Kidney (tissue), 22 donors: ENCODE measurements at places on chromosomes 5 and 9. TPM values are rescaled to one million over a fixed set of nuclear protein-coding genes. Genes with fewer than 3 reads are reported as not detected.

FGFR4 gene
- 72.6 TPM for total RNA-seq

GRCh38 chr9:89149726-89150125 is 28.9 kb downstream of the SHC3 start:
- no peak overlapping the region for H3K4me3 ChIP-seq
- no peak overlapping the region for H3K27ac ChIP-seq
- DNase-seq = no peak
- H3K4me1 ChIP-seq = no peaks in the 10 kb centered on the region
- no peaks in the 10 kb centered on the region for H3K36me3 ChIP-seq
- H3K27me3 ChIP-seq = no peaks in the 10 kb centered on the region

GRCh38 chr5:96093890-96094381 is 132.3 kb upstream of the ELL2 start:
- H3K4me1 ChIP-seq = no peaks in the 10 kb centered on the region
- H3K36me3 ChIP-seq = no peaks in the 10 kb centered on the region
- H3K27ac ChIP-seq = no peak overlapping the region
- no peak for DNase-seq
- no peaks in the 10 kb centered on the region for H3K27me3 ChIP-seq

DNA sequence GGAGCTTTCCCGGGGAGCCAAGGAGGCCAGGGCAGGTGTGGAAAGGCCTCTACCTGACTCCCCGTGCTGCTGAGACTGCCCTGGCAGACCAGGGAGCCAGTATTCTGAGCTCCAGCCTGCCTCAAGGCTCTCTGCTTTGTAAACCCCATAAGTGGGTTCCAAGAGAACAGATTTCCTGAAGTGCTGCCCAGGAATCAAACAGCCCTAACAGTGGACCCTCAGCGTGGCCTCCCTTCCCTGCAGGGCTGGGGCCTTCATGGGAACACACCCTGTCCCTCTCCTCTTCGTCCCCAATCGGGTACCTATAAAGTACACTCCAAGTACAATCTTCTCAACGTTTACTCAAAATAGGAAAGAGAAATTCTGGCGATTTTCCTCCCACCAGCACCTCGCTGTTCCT is 252.5 kb downstream of the FSTL4 start:
- DNase-seq = no peak
- H3K4me3 ChIP-seq = no peak overlapping the region
